Left ventricle myocardium superior (tissue), 1 donor: ENCODE measurements at places on chromosomes 3 and 15.

GRCh38 chr3:43704697-43705096, 14.0 kb downstream of the ABHD5 start:
- DNase-seq: no peak

GRCh38 chr3:38054499-38055001, 15.5 kb downstream of the DLEC1 start:
- no peak for DNase-seq

DNA sequence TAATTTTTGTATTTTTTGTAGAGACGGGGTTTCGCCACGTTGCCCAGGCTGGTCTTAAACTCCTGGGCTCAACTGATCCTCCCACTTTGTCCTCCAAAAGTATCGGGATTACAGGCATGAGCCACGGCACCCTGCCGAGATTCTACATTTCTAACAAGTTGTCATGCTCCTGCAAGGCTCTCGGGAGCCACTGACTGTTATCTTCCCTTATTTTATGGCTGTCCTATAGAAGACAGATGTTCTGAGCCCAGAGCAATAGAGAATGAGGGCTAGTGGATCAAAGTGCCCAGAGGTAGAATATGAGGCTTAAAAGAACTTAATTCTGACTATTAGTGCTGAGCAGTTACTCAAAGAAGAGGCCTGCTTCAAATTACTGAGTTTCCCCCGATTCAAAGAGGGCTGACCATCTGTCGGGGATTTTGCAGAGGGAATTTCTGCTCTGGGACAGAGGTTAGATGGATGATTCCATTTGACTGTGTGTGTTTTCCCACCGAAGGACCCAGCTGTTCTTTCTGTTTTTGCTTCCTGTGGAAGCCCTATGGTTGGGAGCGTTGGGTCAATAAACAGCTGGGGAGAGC, 39.5 kb downstream of the ITPR1 start:
- no peak for DNase-seq

- DNase-seq: no peak
Observed at GRCh38 chr15:57079931-57080620, 161.6 kb downstream of the TCF12 start.

DNA sequence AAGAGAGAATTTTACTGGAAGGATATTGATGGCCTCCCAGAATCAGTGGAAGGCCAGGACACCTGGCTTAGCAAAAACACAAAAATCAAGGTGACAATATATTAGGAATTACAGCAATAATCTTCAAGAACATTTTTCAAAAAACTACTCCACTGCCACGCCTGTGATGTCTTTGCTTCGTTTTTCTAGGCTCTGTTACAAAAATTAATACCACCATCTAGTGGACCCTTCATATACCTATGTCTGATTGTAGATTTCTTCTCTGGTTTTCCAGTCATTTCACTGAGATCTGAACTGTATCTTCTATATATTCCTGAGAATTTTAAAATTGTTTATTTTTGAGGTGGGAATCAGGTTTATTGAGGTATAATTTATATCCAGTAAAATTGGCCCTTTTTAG, 5.6 kb upstream of the SLC33A1 start:
- no peak for DNase-seq

GRCh38 chr3:12454816-12455121, 29.5 kb upstream of the TSEN2 start:
- no peak for DNase-seq

DNA sequence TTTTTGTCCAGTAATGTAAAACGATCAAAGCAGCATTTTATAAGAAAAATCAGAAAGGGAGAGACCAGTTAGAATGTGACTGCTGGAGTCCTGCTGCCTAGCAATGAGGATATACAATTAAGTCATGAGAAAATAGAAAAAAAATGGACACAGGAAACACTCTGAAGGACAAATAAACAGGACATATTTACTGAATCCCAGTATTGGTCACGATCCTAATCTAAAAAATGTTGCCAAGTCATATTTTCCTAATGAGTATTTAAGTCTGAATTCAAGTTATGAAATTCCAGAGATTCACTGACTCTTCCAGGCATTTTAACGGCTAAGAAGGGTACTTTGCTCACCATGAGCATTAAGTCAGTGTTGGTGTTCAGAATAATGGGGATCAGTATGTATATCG, 154.3 kb upstream of the CCDC54 start:
- no peak for DNase-seq

DNA sequence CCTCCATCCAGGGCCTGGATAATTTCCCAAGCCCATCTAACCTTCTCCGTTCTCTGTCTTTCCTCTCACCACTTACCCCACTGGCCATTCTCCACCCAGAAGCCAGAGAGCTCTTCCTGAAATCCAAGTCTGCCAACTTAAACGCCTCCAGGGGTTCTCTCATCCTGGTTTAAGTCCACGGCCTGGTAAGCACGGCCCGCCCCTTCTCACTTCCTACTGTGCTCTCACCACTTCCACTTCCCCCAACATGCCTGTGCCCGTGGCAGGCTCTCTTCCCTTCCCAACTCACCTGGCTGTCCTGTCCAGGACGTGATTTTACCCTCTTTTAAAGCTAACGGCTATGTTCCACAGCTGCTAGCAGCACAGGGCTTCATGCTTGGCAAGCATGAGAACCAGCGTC, 1.7 kb upstream of the CX3CR1 start:
- DNase-seq: no peak

- DNase-seq: no peak
Observed at GRCh38 chr3:153055779-153056178, 106.2 kb upstream of the RAP2B start.

- no peak for DNase-seq
Observed at GRCh38 chr3:134527037-134527436, 41.2 kb downstream of the CEP63 start.

DNA sequence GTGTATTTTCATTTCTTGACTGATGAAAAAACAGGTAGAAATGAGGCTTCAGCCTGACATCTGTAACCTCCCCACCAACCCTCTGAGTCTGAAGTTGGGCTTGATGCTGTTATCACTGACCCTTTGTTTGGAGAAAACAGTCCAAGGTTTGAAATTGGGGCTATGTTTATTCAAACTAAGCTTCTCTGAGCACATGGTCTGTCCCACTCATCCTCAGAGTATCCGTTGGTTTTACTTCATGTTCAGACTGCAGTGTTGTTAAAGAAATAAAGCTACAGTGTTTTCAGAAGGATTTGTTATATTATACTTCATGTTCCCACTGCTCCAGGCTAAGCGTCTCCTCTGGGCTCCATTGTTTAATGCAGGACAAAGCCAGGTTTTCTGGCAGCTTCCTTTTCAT, 6.0 kb downstream of the MAPKBP1 start:
- DNase-seq: no peak

- no peak for DNase-seq
Observed at GRCh38 chr3:188938999-188939398, 232.8 kb upstream of the TPRG1 start.

- peak; percentile 60 for DNase-seq
Observed at GRCh38 chr3:40827942-40828688, 303.4 kb downstream of the ZNF621 start.

GRCh38 chr3:124217542-124217941, 225.6 kb upstream of the ROPN1 start:
- DNase-seq: peak; percentile 30

DNA sequence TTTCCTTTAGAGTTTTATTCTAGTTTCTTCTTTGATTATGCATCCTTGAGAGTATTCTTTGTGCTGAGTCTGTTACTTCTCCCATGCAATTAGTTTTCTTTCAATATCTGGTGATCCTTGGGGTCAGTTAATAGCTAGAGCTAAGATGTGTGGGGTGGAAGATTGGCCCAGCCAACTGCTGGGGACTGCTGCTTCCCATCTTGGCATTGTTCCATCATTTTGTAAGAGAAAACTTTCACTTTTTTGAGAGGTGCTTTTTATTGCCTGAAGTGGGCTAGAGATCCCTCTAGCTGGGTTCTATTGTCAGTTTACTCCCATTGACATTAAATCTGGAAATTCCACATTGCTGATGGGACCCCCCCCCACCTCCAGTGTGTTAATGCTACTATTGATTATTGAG, 15.4 kb downstream of the BCL2L10 start:
- DNase-seq: no peak

GRCh38 chr15:48924528-48925393, 39.0 kb downstream of the SHC4 start:
- no peak for DNase-seq

GRCh38 chr15:41923401-41923997, 29.6 kb upstream of the SPTBN5 start:
- no peak for DNase-seq

- no peak for DNase-seq
Observed at GRCh38 chr3:178496911-178497310, 39.3 kb upstream of the KCNMB2 start.

DNA sequence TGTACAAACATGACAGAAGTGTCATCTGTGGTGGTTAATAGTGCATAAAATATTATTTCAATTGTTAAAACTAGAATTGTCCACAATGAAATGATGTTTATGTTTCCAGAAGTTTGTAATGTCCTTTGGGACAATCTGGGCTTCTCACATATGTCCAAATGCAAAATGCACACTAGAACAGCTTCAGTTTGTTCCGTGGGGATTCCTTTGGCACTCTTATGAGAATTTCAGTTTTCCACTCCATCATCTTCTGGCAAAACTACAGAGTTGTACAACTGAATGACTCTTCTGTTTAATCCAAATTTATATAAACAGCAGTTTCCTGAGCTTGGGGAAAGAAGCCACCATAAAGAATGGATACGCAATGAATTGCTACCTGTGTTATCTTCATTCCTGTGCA, 2.0 kb upstream of the OR5H6 start:
- DNase-seq: no peak

- DNase-seq: no peak
Observed at GRCh38 chr3:8776406-8776805, 7.0 kb upstream of the OXTR start.

GRCh38 chr3:107206141-107206540, 171.1 kb upstream of the CCDC54 start:
- DNase-seq: no peak

DNA sequence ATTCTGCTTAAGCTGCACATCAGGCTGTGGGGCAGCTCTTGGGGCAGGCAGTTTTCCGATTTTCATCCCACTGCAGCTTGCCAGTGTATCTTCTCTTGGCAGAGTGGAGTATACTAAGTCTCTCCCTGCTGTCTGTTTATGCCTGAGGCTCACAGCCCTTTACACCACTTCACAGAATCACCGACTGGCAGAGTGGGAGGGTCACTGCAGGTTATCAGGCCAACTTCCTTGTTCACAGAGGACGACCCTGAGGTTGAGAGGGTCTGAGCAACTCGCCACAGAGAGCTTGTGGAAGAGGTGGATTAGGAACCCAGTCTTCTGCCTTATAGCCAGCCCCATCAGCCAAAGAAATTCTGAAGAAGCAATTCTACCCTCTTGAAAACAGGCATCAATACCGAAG, 30.9 kb downstream of the KIF9 start:
- no peak for DNase-seq

DNA sequence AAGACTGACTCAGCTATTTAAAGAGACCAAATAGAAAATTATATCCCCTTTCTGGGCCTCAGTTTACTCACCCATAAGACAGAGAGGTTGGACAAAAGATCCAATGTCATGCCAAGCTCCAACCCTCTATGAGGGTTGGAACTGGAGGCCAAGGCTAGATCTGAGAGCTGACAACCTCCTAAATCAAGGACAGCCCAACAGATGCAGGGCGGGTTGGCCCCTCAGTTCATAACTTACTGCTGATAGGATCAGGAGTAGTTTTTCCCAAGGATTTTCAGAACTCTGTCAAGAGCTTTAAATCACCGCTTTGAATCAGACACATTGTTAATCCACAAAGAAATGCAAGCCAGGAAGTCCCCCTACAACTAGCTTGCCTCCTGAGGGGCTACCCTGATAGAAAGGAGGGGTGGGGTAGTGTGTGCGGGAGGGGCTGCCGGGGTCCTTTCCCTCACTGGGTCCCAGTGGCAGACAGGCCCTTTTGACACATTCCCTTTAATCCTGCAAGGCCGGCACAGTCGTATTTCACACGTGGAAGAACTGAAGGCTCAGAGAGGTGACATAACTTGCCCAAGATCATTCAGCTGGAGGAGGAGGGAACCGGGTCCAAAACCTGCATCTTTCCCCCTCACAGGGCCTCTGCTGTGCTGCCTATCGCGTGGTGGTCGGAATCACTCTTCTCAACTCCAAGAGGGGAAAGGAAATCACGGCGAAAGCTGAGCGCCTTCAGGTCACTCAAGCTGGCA, 21.4 kb downstream of the BMF start:
- no peak for DNase-seq

- no peak for DNase-seq
Observed at GRCh38 chr3:156150434-156151066, 30.2 kb downstream of the KCNAB1 start.

GRCh38 chr15:50993598-50993997, 85.1 kb downstream of the AP4E1 start:
- no peak for DNase-seq

DNA sequence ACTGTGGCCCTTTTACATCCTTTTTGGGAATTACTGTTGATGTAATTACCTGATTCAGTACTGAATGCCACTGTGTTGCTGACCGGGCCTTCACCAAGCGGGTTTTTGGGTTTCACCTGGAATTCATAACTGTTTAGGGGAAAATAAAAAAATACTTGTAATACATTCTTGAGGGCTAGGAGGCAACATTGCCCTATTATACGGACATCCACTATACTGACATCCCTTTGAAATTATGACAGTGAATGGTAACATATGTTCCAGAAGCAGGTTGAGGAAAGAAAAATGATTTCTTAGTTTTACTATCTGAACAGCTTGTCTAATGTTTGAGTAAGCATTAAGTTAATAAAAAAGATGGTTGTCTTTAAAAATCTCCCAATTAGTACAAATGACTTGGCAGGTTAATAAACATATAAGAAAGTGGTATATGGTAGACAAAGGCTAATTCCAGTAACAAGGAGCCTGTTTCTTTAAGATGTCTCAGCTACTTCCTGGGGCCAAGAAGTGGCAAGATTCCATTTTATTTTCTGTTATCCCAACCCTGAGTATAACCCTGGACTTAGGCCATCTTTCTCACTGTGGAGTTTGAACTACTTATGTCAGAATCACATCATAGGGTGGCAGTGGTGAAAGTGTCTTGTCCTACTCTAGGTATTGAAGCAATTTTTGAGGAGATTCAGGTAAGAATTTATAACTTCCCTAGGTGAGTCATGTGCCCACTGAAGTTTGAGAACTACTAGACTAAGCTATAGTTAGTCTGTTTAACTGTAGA, 45.5 kb downstream of the TFG start:
- DNase-seq: no peak

DNA sequence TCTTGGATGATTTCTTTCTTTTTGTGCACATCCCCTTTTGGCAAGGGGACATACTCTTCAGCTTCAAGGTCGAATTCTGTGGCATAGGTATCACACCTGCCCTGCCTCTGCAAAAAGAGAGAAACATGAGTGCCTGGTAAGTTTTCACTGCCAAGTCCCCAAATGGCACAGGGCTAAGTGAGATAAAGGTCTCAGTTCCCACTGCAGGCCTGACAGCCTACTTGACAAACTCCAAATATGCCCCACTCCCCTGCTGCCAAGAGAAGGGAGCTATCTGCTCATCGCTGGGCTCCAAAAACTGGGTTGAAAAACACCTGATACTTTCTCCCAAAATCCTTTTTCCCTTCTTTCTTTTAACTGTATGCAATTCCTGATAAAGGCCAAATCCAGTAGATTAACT, 23.0 kb downstream of the RUVBL1 start:
- no peak for DNase-seq
